ENCODE measurements at places on chromosomes 3 and 15.

GRCh38 chr15:77497942-77498361 lies 77.3 kb downstream of the HMG20A start:
- DNase-seq, result no peak

DNA sequence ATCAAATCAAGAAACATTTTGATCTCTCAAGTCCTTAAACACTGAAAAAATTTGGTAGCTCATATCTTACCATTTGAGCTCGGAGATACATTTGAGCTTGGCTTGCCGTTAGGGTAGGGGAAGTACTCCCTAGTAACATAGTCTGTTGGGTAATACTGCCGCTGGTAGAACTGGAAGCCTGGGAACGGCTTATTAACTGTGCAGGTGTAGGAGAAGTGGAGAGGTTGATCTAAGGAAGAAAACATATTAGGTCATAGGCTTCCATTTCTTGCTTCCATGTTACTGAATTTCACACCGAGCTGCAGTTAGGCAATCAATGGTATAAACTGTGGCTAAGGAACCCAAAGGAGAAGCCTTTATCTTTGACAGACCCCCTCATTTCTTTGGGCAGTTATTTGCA lies 32.5 kb downstream of the PHC3 start:
- DNase-seq, result peak; percentile 84

DNA sequence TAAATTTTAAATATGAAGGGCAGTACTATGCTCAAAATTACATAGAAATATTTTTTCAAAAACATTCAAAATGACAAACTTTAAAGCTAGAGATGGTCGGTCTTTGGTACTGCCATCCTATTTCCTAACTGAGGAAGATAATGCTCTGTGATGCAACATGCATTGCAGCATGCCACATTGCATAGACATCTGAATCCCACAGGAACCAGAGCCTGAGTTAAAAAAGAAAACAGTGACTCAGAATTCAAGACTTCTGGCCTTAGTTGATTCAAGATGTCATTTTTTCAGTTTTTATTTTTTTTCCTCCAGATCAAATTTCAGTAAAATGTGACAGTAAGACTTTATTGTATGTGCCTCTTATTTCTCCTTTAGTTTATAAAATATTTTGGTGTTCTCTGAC lies 33.1 kb downstream of the TP63 start:
- no peak for DNase-seq

- DNase-seq, result no peak
These were observed 28.6 kb upstream of the SPATA12 start for GRCh38 chr3:57031631-57032541.

GRCh38 chr3:99240700-99241099 lies 339.2 kb upstream of the DCBLD2 start:
- no peak for DNase-seq

- DNase-seq, result no peak
These were observed 769.5 kb upstream of the DPPA4 start for GRCh38 chr3:110106805-110107204.

DNA sequence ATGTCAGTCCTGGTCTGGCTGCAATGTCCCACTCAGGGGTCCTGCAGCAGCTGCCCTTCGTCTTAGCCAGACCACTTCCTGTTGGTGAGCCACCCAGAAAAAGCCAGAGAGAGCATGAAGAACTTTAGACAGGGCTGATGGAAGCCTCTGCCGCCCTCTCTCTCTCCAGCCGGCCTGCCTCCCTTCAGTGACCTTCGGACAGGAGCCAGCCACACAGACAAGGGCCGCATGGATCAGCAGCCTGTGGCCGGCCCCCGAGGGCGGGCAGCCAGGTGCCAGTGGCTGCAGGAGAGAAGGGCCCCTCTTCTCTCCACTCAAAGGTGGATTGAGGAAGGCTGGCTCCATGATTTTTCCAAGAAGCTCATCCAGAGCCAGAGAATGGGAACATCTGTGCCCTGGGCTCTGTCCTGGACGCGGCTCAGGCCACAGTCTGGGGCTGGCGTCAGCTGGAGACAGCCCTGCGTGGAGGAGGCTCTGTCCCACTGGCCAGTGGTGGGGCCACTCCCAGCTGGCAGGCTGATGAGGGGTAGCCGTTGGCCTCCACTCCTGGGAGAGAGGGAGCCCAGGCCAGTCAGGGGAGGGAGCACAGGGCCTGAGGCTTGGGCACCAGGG lies 42.9 kb downstream of the ISG20 start:
- DNase-seq, result no peak

DNA sequence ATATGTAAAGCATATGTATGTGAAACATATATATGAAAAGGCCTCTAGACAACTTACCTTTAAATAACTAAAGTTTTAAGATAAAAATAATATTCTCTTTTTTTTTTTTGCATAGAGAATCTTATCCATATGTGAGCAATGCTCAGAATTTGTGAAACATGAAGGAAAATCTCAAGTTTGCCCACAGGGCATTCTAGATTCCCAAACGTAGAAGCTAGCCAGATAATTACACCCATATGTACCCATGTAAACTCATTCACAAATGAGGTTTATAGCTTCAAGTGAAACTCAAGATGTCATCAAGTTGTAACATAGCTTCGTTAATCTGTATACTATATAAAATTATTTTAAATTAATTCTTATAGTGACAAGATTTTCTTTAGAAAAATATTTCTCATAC lies 537.3 kb upstream of the NR2F2 start:
- no peak for DNase-seq

- no peak for DNase-seq
These were observed 984 bp downstream of the PLSCR4 start for GRCh38 chr3:146249921-146250320.

DNA sequence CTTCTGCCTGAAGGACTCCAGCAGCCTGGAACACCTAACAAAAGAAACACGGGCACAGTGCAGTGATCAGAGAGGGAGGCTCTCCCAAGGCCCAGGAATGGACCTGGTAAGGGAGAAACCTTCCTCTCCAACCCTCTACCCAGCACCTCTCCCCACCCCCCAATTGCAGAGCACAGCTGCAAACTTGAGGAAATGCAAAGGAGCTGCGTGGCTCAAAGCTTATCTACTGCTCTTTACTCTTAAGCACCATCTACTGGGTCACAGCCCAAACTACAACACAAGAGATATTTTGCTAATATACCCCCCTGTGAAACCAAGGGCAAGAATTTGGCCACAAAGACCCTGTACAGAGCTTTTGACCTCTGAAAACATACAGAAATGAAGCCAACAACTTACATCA lies 328.3 kb downstream of the OXSM start:
- no peak for DNase-seq

- no peak for DNase-seq
These were observed 1.4 kb downstream of the CCDC32 start for GRCh38 chr15:40563426-40563825.

- no peak for DNase-seq
These were observed 1.8 kb downstream of the FOXL2 start for GRCh38 chr3:138944929-138945708.

GRCh38 chr15:99925661-99926461 lies 192.6 kb upstream of the LYSMD4 start:
- DNase-seq, result no peak

DNA sequence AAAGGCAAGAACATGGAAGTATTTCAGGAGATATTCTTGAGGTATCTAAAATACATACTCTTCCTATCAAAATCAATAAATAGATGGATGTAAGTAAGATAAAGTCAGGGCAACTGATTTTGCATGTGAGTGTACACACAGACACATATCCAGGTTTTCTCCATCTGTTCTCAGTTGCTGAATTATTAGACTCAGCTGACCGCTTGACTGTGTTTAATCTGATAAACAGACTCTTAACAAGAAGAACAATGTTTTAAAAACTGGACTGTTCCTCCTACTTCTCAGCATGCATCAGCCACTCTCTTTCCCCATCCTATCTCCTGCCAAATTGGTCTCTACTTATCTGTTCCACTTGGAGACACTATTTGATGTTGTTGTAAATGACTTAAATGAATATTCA lies 73.5 kb downstream of the GOLGA8G start:
- no peak for DNase-seq

GRCh38 chr3:31004025-31004678 lies 109.7 kb upstream of the GADL1 start:
- no peak for DNase-seq

- no peak for DNase-seq
These were observed 595 bp downstream of the PDCD7 start for GRCh38 chr15:65132878-65133547.

DNA sequence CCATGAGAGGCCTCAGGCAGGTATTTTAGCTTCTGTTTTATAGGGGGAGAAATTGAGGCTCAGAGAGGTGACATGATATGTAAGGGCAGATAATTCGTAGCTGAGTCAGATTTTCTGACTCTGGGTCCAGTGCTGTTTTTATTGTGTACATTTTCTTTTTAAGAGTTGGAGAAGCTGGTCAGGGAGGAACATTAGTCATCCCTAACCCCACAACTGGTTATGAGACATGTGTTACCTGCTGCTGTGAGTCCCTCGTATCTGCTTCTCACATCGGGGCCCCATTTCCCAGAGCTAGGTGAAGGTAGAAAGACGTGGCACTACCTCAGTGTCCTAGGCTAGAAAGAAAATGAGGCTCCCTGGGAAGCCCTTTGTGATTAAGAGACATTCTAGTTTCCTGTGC lies 28.6 kb downstream of the GALNT15 start:
- no peak for DNase-seq

DNA sequence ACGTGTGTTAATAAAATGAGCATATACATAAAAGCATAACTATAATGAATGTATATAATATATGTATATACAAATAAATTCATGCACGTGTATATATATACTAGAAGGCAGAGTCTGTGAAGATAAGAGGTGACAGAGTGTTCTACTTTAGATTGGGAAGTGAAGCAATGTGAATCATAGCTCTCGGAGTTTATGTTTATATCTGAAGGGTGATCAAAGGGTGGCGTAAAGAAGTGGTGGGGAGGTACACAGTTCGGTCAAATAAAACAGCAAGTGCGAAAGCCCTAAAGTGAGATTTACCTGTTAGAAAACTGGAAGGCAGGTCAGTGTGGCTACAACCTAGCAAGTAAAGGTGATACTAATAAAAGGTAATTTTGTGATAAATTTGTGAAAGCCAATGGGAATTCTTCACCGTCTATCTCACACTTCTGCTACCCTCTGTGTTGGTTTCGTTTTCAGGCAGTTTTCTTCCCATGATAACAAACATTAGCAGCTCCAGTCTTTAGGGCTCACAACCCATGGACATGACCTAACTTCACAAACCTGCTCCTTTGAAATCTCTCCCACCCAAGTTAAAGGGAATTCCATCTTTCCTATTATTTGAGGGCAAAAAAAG lies 46.7 kb upstream of the BCHE start:
- no peak for DNase-seq

GRCh38 chr3:171646357-171647133 lies 163.7 kb downstream of the PLD1 start:
- DNase-seq, result peak; percentile 17

DNA sequence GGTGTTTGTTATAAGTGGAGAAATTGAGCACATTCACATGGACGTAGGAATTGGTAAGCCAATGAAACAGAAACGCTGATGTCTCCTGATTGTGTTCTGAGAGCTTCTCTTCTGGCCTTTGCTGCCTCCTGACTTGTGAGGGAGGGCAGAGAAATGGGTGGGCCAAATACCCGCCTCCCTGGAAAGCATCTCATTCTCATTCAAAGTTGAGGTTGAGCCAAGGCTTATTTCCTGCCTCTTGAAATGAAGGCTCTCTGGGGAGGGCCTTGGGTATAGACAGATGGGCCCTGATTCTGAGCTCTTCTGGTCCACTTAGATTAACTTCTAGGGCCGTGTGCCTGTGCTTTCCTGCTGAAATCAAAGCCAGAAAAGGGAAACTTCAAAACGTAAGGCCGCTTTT lies 57.4 kb upstream of the MYZAP start:
- DNase-seq, result no peak

GRCh38 chr3:95901948-95902347 lies 912.4 kb upstream of the EPHA6 start:
- DNase-seq, result no peak

DNA sequence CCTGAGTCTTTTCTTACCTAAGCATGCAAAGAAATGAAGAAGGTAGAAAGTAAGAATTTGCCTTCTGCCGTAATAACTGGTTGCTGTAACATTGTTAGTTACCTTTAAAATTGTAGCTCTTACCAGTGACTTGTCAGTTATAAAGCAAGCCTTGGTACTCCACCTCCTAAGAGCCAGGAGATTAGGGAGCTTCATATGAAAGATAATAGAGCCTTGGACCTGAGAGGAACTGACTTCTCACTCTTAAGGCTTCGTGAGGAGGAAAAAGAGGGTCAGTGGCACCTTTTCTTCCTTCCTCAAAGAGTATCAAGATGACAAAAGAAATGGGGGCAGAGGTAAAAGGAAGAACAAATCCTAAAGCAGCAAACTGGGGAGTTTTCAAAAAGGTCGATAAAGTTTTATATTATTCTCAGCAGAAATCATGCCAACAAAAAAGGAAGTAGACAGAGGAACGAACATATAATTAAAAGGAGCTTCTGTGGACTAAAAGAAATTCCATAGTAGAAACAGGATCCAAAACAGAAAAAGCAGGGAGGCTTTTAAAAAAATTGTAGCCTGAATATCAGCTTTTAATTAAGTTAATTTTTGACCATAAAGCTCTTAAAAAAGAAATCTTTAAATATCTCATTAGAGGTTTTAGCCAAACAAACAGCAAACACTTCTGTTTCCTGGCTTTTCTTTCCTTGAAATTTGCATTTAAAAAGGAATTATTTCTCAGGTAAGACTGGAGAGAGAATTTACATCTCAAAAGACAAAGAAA lies 847.1 kb upstream of the ALCAM start:
- no peak for DNase-seq

DNA sequence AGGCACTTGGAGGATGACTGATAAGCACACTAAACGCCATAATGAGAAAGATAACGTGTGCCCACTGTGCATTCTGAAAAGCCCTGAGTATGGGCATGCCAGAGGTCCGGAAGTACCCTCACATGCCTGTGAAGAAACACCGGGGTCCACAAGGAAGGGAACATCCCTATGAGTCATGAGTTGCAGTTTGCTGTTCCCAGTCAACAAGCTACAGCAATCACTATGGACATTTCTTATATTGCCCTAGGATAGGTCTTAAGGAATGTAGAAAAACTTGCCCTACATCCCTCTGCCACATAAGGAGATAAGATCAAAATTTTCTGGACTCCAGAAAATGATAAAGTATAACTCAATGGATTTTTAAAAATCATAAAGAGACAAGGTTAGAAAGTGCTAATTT lies 9.9 kb downstream of the MB21D2 start:
- DNase-seq, result no peak

DNA sequence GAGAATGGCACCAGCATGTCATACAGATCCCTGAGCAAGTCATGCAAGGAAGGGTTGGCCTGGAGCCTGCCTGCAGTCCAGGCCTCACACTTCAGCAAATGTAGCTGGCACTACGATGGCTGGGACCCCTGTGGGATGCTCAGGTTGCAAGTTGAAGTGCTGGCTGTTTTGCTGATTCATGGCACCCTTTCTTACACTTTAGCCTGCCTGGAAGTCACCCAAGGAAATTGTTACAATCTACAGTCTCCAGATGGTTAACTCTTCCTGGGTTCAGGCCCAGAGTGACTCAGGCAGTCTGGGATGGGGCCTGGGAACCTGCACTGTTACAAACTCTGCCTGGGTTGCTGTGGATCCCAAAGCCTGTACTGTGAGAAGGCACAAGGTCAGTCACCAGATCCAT lies 91.0 kb upstream of the SLC6A11 start:
- no peak for DNase-seq

- no peak for DNase-seq
These were observed 53.4 kb downstream of the SRGAP3 start for GRCh38 chr3:9196020-9196419.

Data from GF-D8 (cell line).